ENCODE measurements at places on chromosomes 13 and 19. TPM values are rescaled to one million over a fixed set of nuclear protein-coding genes. Genes with fewer than 3 reads are reported as not detected.
A peak's percentile ranks its signal among the peaks of the same experiment; 100 is the strongest.

DNA sequence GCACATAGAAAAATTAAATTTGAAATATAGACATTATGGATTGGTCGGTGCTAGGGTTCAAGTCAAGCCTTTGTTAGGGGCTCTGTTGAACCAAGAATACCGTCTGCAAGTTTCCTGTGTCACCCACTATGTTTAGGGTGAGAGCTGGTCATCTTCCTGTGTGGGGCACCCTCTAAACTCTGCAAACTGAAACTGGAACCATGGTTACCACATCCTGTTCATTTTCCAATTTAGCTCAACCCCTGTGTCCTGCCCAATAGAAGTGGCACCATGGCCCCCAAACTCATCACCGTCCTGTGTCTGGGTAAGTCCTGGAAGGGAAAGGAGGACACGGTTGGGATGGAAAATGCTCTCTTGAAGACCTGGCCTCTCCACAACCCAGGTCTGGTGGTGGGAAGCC, 29.9 kb downstream of the LAIR2 start:
- H3K27me3 ChIP-seq: no peaks in the 10 kb centered on the region
- no peaks in the 10 kb centered on the region for H3K36me3 ChIP-seq
- H3K4me3 ChIP-seq: no peak overlapping the region
- DNase-seq: no peak

- no peak overlapping the region for H3K27ac ChIP-seq
- no peak overlapping the region for H3K4me3 ChIP-seq
- no peak for DNase-seq
Measured at GRCh38 chr19:41025411-41025810, 34.3 kb downstream of the CYP2B6 start.

- H3K36me3 ChIP-seq: no peaks in the 10 kb centered on the region
- H3K4me1 ChIP-seq: peaks cover 7% of the 10 kb centered on the region
- no peaks in the 10 kb centered on the region for H3K27me3 ChIP-seq
- no peak for DNase-seq
- no peak overlapping the region for H3K4me3 ChIP-seq
Measured at GRCh38 chr13:46562581-46562980, 9.6 kb downstream of the LRCH1 start.

DNA sequence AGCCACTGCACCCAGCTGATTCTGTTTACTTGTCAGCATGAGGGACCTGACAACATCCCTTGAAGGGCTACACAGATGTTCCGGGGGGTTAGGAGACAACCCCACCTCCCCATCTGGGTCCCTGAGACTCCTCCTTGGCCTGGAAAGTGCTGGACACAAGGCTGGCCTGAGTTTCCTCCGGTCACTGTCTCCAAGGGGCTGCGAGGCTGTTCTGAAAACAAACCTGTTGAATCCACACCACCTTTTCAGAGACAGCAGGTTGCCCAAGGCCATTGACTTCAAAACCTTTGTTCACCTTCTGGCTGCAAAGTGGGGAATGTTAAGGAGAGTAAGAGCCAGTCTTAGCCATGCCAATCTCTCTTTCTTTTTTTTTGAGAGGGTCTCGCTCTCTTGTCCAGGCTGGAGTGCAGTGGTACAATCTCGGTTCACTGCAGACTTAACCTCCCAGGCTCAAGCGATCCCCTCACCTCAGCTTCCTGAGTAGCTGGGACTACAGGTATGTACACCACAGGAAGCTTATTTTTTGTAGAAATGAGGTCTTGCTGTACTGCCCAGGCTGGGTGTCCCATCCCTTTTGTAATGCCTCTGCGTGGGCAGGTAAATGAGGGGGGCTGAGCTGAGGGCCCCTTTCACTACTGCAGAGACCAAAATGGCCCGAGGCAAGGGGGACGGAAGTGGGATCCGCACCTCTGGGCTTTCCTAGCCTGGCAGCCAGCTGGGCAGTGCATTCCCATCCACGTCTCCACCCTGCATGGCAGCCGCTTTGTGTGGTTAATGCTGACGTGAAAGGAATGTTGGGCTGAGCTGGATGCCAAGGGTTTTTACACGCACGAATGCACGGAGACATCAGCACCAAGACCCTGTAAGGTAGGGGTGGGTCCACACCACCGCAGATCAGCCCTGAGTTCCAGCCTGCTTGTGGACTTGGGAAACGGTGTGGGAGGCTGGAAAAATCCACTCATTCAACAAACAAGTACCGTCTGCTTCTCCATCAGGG, 1.9 kb upstream of the ZNF628 start:
- H3K27ac ChIP-seq: peak overlapping the region; percentile 85
- H3K27me3 ChIP-seq: no peaks in the 10 kb centered on the region
- DNase-seq: no peak
- H3K36me3 ChIP-seq: no peaks in the 10 kb centered on the region
- no peak overlapping the region for H3K4me3 ChIP-seq

DNA sequence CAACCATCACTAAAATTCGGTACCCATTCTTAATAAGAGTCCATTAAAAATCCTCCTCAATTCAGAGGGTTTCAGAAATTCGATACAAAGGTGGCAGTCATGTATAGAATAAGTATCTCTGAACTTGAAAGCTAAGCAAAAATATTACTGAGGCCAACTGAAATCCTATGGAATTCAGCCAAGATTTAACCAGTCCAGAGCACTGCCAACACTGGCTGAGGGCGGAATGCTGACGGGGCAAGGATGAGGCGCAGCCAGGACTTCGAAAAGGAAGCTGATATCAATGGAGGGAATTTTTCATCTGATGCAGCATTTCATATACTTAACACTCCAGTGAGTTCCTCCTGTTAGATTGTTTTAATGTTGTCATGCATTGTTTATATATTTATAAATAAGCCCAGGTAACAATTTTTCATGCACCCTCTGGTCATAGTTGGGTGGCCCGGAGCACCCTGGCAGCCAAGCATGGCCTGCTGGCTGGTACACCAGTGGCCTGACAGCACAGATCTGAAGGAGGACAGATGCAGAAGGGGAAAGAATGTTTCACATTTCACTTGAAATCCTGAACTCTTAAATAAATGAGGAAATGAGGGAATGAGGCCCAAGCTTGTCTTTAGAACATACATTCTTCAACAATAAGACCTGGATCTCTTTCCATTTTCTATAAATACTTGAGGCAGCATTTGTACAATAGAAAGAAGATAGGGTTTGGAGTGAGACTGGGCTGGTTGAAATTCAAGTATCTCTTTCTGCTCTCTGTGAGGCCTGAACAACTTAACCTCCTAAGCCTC, 41.5 kb downstream of the WDFY2 start:
- peaks cover 47% of the 10 kb centered on the region for H3K4me1 ChIP-seq
- peak overlapping the region; percentile 54 for H3K27ac ChIP-seq
- no peak overlapping the region for H3K4me3 ChIP-seq
- H3K27me3 ChIP-seq: no peaks in the 10 kb centered on the region
- DNase-seq: no peak

- H3K27ac ChIP-seq: no peak overlapping the region
- H3K4me1 ChIP-seq: no peaks in the 10 kb centered on the region
- DNase-seq: no peak
- no peaks in the 10 kb centered on the region for H3K36me3 ChIP-seq
Measured at GRCh38 chr13:42377640-42378382, 105.9 kb downstream of the AKAP11 start.

GRCh38 chr13:103067751-103068555, 1.7 kb upstream of the SLC10A2 start:
- peak; percentile 25 for DNase-seq
- H3K36me3 ChIP-seq: no peaks in the 10 kb centered on the region
- no peaks in the 10 kb centered on the region for H3K4me1 ChIP-seq
- H3K27me3 ChIP-seq: no peaks in the 10 kb centered on the region

DNA sequence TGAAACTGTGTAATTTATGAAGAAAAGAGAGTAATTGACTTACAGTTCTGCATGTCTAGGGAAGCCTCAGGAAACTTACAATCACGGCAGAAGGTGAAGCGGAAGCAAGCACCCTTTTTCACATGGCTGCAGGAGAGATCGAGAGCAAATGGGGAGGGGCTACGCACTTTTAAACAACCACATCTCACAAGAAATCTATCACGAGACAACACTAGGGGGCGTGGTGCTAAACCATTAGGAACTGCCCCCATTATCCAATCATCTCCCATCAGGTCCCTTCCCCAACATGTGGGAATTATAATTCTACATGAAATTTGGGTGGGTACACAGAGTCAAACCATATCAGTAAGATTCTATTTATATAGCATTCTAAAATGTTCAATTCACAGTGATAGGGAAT, 114.8 kb upstream of the TRPC4 start:
- no peak for DNase-seq
- no peaks in the 10 kb centered on the region for H3K4me1 ChIP-seq
- no peaks in the 10 kb centered on the region for H3K36me3 ChIP-seq
- no peak overlapping the region for H3K4me3 ChIP-seq
- H3K27ac ChIP-seq: no peak overlapping the region
- no peaks in the 10 kb centered on the region for H3K27me3 ChIP-seq

DNA sequence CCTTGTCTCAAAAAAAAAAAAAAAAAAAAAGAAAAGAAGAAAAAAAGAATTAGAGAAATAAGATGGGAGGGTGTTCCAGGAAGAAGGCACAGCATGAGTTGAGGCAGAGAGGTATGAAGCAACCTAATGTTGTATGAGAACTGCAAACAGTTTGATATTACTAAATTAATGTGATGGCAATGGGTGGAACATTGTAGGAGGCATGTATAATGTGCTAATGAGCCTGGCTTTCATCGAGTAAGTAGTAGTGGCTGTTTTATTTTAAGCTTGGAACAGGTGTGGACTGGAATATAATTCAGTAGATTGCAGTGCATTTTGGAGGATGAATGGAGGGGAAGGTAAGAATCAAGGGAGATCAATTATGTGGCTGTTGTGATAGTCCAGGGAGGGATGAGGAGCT, 156.1 kb downstream of the MTUS2 start:
- no peak overlapping the region for H3K27ac ChIP-seq
- H3K27me3 ChIP-seq: no peaks in the 10 kb centered on the region
- H3K4me1 ChIP-seq: no peaks in the 10 kb centered on the region

DNA sequence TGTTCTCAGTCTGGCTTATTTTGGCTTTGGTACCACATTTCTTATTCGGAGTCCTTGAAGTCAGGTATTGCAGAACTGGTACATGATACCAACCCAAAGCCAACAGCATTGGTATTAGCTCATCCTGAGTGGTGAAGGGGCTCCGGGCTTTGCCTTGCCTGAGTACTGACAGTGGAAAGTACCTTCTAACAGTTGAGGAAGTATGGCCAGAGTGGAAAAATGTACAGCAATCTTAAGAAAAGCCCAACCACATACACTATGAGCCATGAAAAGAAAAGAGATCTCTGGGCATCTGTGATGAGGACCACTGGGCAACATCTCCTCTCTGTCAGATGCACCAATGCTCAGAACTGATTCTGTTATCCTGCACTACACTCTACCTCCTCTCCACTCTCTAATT, 8.3 kb downstream of the LCP1 start:
- no peaks in the 10 kb centered on the region for H3K36me3 ChIP-seq
- no peak overlapping the region for H3K27ac ChIP-seq
- DNase-seq: no peak
- H3K4me1 ChIP-seq: no peaks in the 10 kb centered on the region

GRCh38 chr19:37217775-37218591, at the start of gene ZNF383:
Gene ZNF383 (plus strand): TSS chr19:37218214. CDS start chr19:37230454, 12,240 bp downstream.
- H3K4me3 ChIP-seq: peak within 1 kb of the TSS; percentile 98
- H3K36me3 ChIP-seq: peaks cover 9% of the 10 kb centered on the region
- peak within 1 kb of the TSS; percentile 76 for H3K27ac ChIP-seq
- peak; percentile 91 for DNase-seq
- H3K4me1 ChIP-seq: peaks cover 4% of the 10 kb centered on the region
- H3K27me3 ChIP-seq: no peaks in the 10 kb centered on the region

GRCh38 chr19:48510421-48511268, 990 bp downstream of the LMTK3 start:
- peak overlapping the region; percentile 22 for H3K4me3 ChIP-seq
- H3K36me3 ChIP-seq: no peaks in the 10 kb centered on the region
- H3K27me3 ChIP-seq: peaks cover 34% of the 10 kb centered on the region
- no peak overlapping the region for H3K27ac ChIP-seq
- DNase-seq: peak; percentile 88

GRCh38 chr13:20002787-20003186, 44.3 kb downstream of the ZMYM2 start:
- DNase-seq: no peak
- no peak overlapping the region for H3K27ac ChIP-seq
- no peaks in the 10 kb centered on the region for H3K27me3 ChIP-seq
- peaks cover 43% of the 10 kb centered on the region for H3K36me3 ChIP-seq
- no peak overlapping the region for H3K4me3 ChIP-seq

GRCh38 chr13:58865286-58865685, 1233.7 kb downstream of the PCDH17 start:
- H3K27ac ChIP-seq: no peak overlapping the region
- no peak for DNase-seq
- H3K27me3 ChIP-seq: no peaks in the 10 kb centered on the region
- no peaks in the 10 kb centered on the region for H3K36me3 ChIP-seq
- no peaks in the 10 kb centered on the region for H3K4me1 ChIP-seq

- peaks cover 41% of the 10 kb centered on the region for H3K36me3 ChIP-seq
- H3K27me3 ChIP-seq: no peaks in the 10 kb centered on the region
- H3K4me1 ChIP-seq: no peaks in the 10 kb centered on the region
- DNase-seq: no peak
Measured at GRCh38 chr19:10173527-10173926, 21.2 kb downstream of the DNMT1 start.

PNMA8A gene
- total RNA-seq: 2.1 TPM

UGGT2 gene
- 78.2 TPM for total RNA-seq

VSTM2B gene
- total RNA-seq: not detected

ZNF723 gene
- total RNA-seq: not detected

RNF17 gene
- total RNA-seq: not detected

FCAR gene
- total RNA-seq: not detected

DCT gene
- total RNA-seq: under 0.01 TPM

THSD8 gene
- total RNA-seq: not detected

KLHL1 gene
- not detected for total RNA-seq

ZNF616 gene
- total RNA-seq: 9.8 TPM

SRRM5 gene
- total RNA-seq: not detected

ABHD17A gene
- 52.5 TPM for total RNA-seq

Data from osteoblast (primary cell).